Activated naive CD8-positive, alpha-beta T cell treated with anti-CD3 and anti-CD28 coated beads, Interleukin-2, amount 10 ng/mL, durations not matched to agents 7 days and 5 days (primary cell): ENCODE measurements at places on chromosomes 12 and 14. TPM values are rescaled to one million over a fixed set of nuclear protein-coding genes. Genes with fewer than 3 reads are reported as not detected.

SDSL gene
- total RNA-seq, result 0.85 TPM

DNA sequence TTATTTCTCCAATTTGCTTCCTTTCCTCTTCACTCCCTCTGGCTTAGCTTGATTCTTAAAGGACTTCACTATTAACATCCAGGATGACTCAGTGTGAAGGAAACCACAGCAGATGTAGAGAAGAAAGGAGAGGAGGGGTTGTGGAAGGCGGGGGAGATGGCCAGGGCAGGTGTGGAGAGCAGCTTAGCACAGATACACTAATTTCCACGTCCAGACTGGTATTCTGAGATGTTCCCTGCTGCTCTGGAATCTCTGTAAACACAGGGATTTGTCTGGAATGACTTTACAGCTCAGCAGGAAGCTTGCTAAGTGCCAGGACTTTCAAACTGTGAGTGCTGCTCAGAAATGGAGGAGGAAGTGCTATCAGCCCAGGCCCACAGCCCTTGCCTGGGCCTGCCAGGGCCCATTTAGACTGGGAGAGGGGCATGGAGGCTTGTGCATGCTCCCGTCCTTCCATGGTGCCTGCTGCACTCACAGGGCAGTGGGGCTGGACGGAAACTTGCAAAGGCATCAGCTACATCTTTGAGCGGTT, 202.5 kb upstream of the DDHD1 start:
- DNase-seq, result no peak

DNA sequence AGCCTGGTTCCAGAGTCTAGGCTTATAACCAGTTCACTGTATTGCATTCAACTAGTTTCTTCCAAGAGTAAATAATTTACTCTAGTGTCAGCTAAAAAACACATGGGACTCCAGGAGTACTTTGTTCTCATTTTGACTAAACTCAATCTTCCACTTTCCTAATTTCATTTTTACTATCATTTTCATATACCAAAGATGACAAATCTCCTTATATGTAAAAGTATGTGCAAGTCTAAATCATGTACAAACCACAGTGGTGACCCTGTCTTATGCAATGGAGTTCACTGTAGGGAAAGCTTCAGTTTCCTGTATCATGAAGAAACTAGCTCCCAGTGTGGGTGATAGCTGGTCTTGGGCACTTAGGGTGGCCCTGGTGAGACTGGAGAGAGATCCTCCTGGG, 151.6 kb downstream of the HELB start:
- DNase-seq, result no peak

- DNase-seq, result peak; percentile 38
These were observed 6.0 kb downstream of the TMCC3 start for GRCh38 chr12:94644141-94644979.

CLEC4C gene
- total RNA-seq, result not detected

GRCh38 chr12:13220838-13221237, 24.3 kb downstream of the EMP1 start:
- DNase-seq, result no peak

GRCh38 chr12:124379938-124380754, 85.3 kb downstream of the RFLNA start:
- DNase-seq, result no peak
